ENCODE measurements at places on chromosomes 7 and 10.

DNA sequence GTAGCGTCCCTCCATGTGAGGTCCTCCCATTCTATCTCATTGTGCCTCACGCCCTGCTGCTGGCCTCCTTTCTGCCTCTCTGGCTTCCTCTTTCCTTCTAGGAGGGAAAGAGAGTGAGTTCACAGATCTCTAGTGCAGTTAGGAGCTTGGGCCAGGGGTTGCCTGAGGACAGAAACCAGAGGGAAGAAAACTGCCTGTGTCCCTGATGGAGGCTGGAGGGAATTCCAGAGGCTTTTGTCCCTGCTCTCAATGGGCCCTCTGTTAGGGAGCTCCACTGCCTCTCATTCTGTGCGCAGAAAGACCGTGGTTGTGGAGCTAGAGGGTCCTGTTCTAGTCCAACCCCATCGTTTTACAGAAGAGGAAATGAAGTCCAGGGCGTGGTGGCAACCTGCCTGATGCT is 4.6 kb downstream of the MARVELD1 start:
- no peak for DNase-seq

- DNase-seq, result no peak
These were observed 133.8 kb downstream of the C10orf90 start for GRCh38 chr10:126536656-126537055.

GRCh38 chr7:74106846-74107245 is 23.2 kb downstream of the LIMK1 start:
- no peak for DNase-seq

GRCh38 chr7:150520145-150520544 is 5.5 kb downstream of the GIMAP7 start:
- DNase-seq, result no peak

GRCh38 chr7:116324582-116324981 is 114.2 kb downstream of the TES start:
- no peak for DNase-seq

Data from activated T-cell treated with anti-CD3 and anti-CD28 coated beads for 4 hours (primary cell).